ENCODE measurements at places on chromosomes 6 and 20.

- no peak for DNase-seq
Observed at GRCh38 chr20:2219481-2220006, 76.3 kb upstream of the TGM3 start.

GRCh38 chr6:47152666-47153403 is 110.7 kb upstream of the ADGRF1 start:
- DNase-seq, result no peak

- no peak for DNase-seq
Observed at GRCh38 chr20:40891351-40891750, 137.3 kb upstream of the TOP1 start.

- DNase-seq, result peak; percentile 82
Observed at GRCh38 chr6:71139249-71139648, 149.4 kb upstream of the OGFRL1 start.

GRCh38 chr6:122079916-122080315 is 319.5 kb upstream of the HSF2 start:
- no peak for DNase-seq

GRCh38 chr6:35970181-35970580 is 49.3 kb upstream of the SRPK1 start:
- DNase-seq, result peak; percentile 48

DNA sequence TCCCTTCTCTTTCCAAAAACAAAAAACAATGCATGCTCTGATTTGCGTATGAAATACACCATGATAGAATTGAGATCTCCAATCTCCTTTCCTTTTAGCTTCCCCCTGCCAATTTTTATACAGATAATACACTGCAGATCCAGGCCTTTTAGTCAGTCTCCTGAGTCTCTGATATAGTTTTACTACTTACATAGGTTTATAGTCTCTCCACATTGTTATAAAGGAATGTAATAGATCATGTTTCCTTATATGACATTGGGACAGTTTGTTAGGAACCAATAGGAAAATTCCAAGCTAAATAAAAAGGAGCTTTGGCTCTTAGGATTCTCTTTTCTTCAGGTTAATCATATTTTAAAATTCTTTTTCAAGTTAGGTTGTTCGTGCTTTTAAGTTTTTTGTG is 36.5 kb downstream of the TBPL1 start:
- DNase-seq, result no peak

DNA sequence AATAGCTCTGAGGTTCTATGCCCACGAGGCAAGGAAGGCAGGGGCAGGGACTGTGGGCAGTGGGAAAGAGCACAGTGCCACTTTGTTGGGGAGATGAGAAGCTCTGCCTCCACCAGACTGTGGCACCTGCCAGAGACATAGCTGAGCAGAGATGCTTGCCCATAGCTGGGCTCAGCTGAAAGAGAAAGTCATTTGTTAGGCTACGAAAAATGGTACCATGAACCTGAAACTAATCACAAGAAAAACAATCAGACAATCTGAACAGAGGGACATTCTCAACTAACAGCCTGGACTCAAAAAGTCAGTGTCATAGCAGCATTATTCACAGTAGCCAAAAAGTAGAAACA is 32.9 kb upstream of the TCP11 start:
- no peak for DNase-seq

- no peak for DNase-seq
Observed at GRCh38 chr6:90314514-90314913, 17.9 kb upstream of the BACH2 start.

DNA sequence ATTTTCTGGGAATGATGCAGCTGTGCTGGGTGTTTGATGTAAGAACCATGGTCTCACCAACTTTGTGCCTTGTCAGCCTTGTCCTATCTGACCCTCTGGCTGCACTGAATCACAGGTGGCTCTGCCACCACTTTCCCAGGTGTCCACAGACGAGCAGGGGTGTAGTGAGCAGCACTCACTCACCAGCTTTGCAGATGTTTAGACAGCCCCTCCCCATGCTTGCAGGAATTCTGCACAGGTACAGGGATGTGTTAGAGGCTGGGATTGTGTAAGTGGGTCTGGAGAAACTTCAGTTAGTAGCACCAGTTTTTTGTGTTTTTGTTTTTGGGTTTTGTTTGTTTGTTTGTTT is 88.2 kb upstream of the NAA20 start:
- DNase-seq, result no peak

- DNase-seq, result no peak
Observed at GRCh38 chr6:151024597-151024996, 159.1 kb downstream of the MTHFD1L start.
